ENCODE measurements at places on chromosomes 4 and X.

- DNase-seq, result no peak
Observed at GRCh38 chr4:94892051-94892450, 134.3 kb downstream of the BMPR1B start.

DNA sequence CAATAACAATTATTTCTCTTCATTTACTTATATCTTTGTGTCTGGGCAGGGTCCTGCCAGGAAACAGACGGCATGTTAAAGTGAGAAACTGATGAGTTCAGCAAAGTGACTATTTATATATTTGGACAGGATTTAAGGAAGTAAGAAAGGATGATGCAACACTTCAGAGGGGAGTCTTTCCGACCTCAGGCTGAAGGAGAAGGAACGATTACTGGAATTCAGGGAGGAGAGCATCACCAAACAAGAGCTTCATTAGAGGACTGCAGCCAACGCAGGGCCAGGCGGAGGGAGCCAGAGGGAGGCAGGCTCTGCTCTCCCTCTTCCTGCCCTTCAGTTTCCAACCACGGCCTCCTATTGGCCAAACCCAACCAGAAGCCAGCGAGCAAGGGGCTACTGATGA lies 1.5 kb upstream of the TLR7 start:
- no peak for DNase-seq

- DNase-seq, result no peak
Observed at GRCh38 chrX:152641996-152642395, 4.3 kb downstream of the GABRQ start.

GRCh38 chrX:118346258-118347094 lies 570 bp downstream of the WDR44 start:
- DNase-seq, result peak; percentile 24

- no peak for DNase-seq
Observed at GRCh38 chr4:87804871-87805270, 5.5 kb downstream of the IBSP start.

- no peak for DNase-seq
Observed at GRCh38 chr4:162116095-162116779, 47.6 kb downstream of the FSTL5 start.

DNA sequence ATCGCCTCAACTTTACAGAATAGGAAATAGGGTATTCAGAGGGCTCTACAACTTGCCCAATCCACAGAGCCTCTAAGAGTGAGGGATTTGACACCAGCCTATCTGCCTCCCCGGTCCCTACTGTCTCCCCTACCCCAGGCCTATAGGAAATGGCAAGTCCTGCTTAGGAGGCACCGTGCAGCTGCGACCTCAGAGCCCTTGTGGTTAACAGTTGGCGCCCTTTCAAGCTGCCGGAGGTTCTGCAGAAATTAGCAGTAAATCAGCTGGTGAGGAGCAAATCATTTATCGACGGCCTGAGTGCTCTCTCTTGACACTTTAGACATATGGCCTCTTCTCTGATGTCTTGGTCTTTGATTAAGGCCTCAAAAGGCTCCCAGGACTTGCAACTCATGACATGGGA lies 96.9 kb downstream of the CLNK start:
- DNase-seq, result no peak

DNA sequence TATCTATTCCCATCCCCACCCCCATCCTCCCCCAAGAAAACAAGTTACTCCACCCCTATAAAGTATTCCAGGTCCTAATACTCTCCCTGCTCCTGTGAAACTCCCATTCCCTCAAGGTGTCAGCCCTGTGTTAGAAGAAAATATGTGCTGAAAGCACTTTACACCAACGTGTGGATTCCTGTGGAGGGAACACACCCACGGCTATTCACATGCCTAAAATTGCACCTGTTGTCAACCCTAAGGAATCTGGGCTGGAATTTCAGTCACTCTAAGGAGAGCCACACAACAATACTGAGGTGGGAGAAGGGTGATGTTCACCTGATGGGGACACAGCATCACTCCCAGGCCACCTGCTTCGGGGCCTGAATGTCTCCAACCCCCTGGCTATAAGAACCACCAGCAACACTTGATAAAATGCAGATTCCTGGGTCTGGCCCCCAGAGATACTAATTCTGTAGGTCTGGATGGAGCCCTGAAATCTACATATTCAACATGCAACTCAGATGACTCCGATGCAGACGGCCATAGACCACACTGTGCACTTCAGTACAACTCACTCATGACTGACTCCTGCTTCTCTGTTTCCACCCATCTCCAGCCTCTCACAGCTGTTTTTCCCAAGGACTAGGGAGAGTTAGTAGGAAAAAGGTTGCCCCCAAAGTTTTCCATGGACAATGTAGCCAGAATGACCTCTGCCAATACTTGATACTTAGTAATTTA lies 15.8 kb downstream of the SCD5 start:
- DNase-seq, result no peak

- no peak for DNase-seq
Observed at GRCh38 chr4:186627226-186627865, 72.0 kb upstream of the MTNR1A start.

DNA sequence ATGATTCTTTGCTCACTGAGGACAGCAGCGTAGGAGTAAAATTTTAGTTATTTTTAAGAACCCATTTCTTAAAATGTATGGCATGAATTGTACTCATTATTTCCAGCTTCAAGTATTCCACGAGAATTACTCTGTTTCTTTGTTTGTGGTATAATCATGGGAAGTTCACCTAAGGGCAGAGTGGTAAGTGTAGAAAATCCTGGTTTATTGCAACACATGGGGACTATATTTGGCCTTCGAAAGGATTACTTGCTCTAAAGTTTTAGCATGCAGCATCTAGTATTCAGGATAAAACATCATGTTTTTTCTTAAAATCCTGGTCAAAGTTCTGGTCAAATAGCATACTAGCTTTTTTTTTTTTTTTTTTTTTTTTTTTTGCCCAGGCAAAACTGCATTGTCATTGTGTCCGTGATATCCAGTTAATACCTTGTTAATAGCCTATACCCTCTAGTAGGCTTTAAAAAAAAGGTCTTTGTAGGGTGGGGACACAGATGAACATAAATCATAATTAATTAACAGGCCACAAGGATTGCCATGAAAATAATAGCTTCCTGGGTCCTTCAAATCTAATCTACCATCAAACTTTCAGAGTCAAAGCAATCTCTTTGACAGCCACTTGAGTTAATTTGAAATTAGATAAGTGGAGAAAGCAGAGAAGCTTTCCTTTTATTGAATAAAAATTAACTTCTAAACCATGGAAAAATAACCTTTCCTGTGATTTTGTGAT lies 44.6 kb upstream of the VEGFC start:
- no peak for DNase-seq

DNA sequence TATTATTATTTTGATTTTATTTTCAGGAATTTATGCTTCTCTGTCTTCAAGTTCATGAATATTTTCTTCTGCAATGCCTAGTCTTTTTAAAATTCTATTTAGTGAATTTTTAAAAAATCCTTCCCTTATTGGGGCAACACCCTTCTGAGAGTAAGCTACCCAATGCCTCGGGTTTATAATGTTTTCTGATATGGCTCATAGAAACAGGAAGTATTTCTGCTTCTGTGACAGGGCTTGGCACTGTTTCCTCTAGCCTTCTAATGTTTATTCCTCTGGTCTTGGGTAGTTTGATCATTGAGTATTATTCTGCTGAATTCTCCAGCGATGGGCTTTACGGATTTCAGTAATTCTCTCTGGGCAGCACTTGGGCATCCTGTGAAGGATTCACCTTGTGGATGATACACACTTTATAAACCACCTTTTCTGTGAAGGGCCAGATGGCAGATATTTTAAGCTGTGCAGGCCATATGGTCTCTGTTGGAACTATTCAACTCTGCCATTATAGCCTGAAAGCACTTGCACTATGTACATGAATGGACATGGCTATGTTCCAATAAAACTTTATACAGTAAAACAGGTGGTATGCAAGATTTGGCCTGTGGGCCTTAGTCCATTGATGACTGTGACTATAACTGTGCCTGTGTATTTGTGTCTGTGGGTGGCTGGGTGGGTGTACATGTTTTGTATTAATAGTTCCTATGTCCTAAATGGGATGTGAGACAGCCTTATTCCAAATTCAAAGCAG lies 95.9 kb upstream of the FAT1 start:
- no peak for DNase-seq
